A375 (cell line): ENCODE measurements at places on chromosomes 3 and 15. TPM values are rescaled to one million over a fixed set of nuclear protein-coding genes. Genes with fewer than 3 reads are reported as not detected.

APBA2 gene
- total RNA-seq = 42.8 and 45.4 TPM in 2 replicates

KLHL40 gene
- not detected in 2 replicates for total RNA-seq

ANKUB1 gene
- total RNA-seq = not detected in 2 replicates

FEZF2 gene
- not detected in 2 replicates for total RNA-seq

SKOR1 gene
- total RNA-seq = 0.53 and 1.1 TPM in 2 replicates

QTRT2 gene
- total RNA-seq = 20.2 and 33.9 TPM in 2 replicates

CTSH gene
- total RNA-seq = 17.2 and 34.3 TPM in 2 replicates

GP9 gene
- not detected in 2 replicates for total RNA-seq

TMC3 gene
- total RNA-seq = not detected in 2 replicates

ZNF662 gene
- total RNA-seq = not detected in 2 replicates

SI gene
- total RNA-seq = not detected in 2 replicates

PARP15 gene
- total RNA-seq = not detected in 2 replicates

ANXA2 gene
- total RNA-seq = 1,140 and 1,194 TPM in 2 replicates

KIF7 gene
- total RNA-seq = 11.9 and 14.1 TPM in 2 replicates
